ENCODE measurements at places on chromosomes 7 and 10.

- no peak for DNase-seq
These were observed 718 bp upstream of the STEAP4 start for GRCh38 chr7:88307412-88307811.

GRCh38 chr7:31782411-31782991, 95.5 kb downstream of the PPP1R17 start:
- no peak for DNase-seq

GRCh38 chr7:3916146-3916545, 615.1 kb downstream of the SDK1 start:
- no peak for DNase-seq

DNA sequence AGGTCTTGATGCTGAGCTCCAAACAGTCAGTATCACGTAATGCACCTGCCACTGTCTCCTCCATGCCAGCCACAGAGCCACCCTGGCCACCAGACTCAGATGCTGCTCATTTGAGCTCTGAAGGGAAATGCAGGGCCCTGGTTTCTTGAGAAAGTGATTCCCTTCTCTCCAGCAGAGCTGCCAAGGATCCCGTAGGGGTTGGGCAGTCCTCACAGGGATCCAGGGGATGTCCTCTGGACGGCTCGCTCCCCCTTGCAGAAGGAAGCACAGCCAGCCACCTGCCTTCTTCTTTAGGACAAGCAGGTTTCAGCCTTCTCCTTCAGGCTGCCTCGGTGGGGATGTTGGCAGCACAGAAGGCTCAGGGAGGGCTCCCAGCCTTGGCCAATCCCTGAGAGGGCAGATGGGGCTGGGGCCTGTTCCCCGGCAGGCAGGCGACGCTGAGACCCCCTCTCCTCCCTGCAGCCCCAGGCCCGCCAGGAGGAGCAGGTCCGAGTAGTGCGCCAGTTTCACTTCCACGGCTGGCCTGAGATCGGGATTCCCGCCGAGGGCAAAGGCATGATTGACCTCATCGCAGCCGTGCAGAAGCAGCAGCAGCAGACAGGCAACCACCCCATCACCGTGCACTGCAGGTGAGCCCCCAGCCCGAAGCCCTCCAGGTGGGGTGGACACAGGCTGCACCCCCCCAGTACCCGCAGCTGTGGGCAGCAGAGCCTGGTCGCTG, 48.9 kb downstream of the MKI67 start:
- no peak for DNase-seq
